A549 treated with dexamethasone at 1 μM for 4 hours (cell line): ENCODE measurements at places on chromosomes 6 and 20. TPM values are rescaled to one million over a fixed set of nuclear protein-coding genes. Genes with fewer than 3 reads are reported as not detected.

Gene MLN
- total RNA-seq: not detected in 5 replicates

Gene HCRTR2
- not detected in 5 replicates for total RNA-seq

Gene RFX6
- not detected in 5 replicates for total RNA-seq

Gene ARFRP1
- 28.6 to 39.8 TPM (median 36.2 TPM) in 5 replicates for total RNA-seq

Gene FOXF2
- 15.1 to 19.5 TPM (median 18.9 TPM) in 5 replicates for total RNA-seq

Gene NHLRC1
- total RNA-seq: 1.2 to 1.9 TPM (median 1.6 TPM) in 5 replicates

Gene PBOV1
- total RNA-seq: not detected in 5 replicates

Gene CPXM1
- total RNA-seq: 0.04 TPM in 2 of 5 replicates, not detected in the others
